Anterior cingulate cortex (tissue), 58 donors: ENCODE measurements at places on chromosomes 13 and 19.

GRCh38 chr19:44807652-44808462 lies 1.0 kb upstream of the BCAM start:
- no peak for DNase-seq

GRCh38 chr19:44692379-44692721 lies 6.6 kb upstream of the CEACAM16 start:
- DNase-seq: no peak

DNA sequence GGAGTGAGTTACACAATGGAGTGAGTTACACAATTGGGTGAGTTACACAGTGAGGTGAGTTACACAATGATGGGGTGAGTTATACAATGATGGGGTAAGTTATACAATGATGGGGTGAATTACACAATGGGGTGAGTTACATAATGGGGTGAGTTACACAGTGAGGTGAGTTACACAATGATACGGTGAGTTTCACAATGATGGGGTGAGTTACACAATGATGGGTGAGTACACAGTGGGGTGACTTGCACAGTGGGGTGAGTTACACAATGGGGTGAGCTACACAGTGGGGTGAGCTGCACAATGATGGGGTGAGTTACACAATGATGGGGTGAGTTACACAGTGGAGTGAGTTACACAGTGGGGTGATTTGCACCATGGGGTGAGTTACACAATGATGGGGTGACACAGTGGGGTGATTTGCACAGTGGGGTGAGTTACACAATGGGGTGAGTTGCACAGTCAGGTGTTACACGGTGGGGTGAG lies 52.5 kb upstream of the GAS6 start:
- DNase-seq: no peak

DNA sequence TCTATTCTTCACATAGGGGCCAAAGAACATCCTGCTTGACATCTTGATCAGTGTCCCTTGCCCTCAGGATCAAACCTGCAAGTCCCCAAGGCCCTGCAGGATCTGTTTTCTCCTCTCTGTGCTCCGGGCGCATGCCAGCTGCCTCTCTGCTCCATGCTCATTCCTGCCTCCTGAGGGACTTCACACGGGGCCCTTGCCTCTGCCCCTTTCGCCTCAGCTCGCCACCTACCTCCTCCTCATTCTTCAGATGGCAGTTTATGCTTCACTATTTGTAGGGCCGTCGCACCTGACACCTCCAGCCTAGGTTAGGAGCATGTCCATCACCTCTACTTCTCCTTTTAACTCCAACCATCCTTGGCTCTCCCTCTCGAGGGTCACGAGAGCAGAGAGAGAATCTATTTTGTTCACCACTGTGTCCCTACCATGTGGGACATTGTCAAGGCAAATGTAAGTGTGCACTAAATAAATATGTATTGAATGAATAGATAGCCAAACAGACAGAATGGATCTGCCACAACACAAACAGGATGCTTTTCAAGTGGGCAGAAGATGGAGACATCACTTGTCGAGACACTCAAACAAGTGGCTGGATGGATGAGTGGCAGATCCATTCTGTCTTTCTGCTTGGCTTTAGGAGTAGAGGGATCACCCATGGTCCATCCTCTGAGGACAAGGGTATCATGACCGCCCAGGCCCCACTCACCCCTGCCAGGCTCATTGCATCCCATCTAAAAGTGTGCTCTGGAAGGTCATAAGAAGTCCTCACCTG lies 29.6 kb downstream of the ACTN4 start:
- DNase-seq: no peak

GRCh38 chr19:11649941-11650340 lies 52.7 kb downstream of the ZNF627 start:
- DNase-seq: no peak

GRCh38 chr13:36101157-36101556 lies 30.0 kb downstream of the DCLK1 start:
- DNase-seq: no peak

- no peak for DNase-seq
Measured at GRCh38 chr13:28659621-28659970, 666 bp downstream of the POMP start.

DNA sequence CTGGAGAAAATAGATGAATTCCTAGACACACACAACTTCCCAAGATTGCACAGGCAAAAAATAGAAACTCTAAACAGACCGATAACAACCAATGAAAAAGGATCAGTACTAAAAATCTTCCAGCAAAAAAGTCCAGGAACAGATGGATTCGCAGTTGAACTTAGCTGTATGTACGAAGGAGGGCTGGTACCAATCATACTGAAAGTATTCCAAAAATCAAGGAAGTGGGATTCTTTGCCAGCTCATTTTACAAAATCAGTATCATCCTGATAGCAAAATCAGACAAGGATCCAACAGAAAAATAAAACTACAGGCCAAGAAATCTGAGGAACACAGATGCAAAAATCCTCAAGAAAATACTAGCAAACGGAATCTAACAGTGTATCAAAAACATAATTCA lies 6.5 kb upstream of the LILRB2 start:
- DNase-seq: no peak
